Esophagus muscularis mucosa (tissue), 4 donors: ENCODE measurements at places on chromosomes 5 and 9. TPM values are rescaled to one million over a fixed set of nuclear protein-coding genes. Genes with fewer than 3 reads are reported as not detected.

The ENG gene
- 70.7 TPM for total RNA-seq

The TYRP1 gene
- 0.63 TPM for total RNA-seq

DNA sequence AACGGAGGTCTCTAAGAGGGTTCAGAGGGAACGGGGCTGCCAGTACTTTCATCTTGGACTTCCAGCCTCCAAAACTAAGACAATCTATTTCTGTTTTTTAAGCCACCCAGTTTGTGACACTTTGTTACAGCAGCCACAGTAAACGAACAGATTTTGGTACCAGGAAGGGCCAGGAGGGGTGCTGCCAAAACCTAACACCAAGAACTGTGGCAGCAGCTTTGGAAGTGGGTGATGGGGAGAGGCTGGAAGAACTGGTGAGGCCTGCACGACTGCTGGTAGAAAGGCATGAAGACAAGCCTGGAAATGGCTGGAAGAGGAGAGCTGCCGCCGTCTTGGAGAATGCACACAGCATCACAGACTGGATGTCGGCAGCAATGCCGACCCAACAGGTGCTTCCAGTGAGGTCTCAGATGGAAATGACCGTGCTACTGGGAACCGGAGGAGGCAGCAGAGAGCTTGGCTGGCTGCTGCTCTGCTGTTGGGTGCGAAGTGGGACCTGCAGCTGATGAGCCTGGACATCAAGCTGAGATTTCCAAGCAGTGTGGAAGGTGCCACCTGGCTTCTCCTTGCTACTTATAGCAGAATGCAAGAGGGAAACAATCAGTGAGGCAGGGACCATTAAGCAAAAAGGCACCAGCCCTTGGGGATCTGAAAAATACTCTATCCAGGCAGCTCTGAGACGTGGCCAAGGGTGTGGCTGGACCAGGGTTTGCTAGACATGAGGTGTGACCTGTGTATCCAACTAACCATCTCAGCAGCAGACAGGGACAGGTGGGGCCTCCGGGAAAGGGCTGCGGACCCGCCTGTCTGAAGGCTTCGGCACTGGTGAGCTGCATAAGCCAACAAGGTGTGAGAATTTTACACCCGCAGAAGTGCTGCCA lies 4.7 kb upstream of the TMEM210 start:
- H3K27ac ChIP-seq = no peak overlapping the region
- peaks cover 39% of the 10 kb centered on the region for H3K36me3 ChIP-seq
- peaks cover 27% of the 10 kb centered on the region for H3K27me3 ChIP-seq
- peaks cover 4% of the 10 kb centered on the region for H3K4me1 ChIP-seq

GRCh38 chr9:132020820-132021510 lies 58.7 kb downstream of the MED27 start:
- H3K27me3 ChIP-seq = no peaks in the 10 kb centered on the region
- DNase-seq = no peak
- no peak overlapping the region for H3K4me3 ChIP-seq
- no peak overlapping the region for H3K27ac ChIP-seq
- H3K4me1 ChIP-seq = no peaks in the 10 kb centered on the region

DNA sequence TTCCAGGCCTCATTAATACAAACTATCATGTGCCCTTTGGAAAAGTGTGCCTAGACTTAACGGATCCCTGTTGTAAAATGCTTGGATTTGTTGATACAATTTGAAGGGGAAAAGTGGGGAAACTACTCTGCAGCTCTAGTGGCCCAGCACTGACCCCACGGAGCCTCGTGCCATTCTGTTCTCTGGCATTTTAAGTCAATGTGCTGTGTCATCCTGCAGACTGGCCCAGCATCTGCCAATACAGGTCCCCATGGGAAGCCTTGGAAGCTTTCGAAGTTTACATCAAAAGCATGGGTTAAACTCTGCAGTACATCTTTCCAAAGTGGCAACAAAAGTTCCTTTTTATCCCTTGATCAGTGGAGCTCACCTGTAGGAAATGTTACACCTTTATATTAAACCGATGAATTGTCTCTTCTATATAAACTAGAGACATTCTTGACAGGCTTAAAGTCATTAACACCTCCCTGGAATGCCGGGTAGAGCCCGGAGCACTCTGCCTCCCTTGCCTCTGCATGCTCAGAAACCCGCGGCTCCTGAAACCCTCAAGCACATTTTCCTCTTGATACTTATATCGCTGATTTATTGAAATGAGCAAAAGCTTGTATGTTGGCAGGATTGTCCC lies 596.0 kb upstream of the ADAMTS16 start:
- DNase-seq = peak; percentile 83
- no peaks in the 10 kb centered on the region for H3K27me3 ChIP-seq
- no peaks in the 10 kb centered on the region for H3K36me3 ChIP-seq

- peaks cover 42% of the 10 kb centered on the region for H3K27me3 ChIP-seq
- no peaks in the 10 kb centered on the region for H3K4me1 ChIP-seq
- no peak overlapping the region for H3K27ac ChIP-seq
- no peak overlapping the region for H3K4me3 ChIP-seq
These were observed 76.0 kb upstream of the XPA start for GRCh38 chr9:97773091-97773490.

The FOXD1 gene
- 23.4 TPM for total RNA-seq

The IL9 gene
- not detected for total RNA-seq

The PLEKHG4B gene
- under 0.01 TPM for total RNA-seq

The GPRIN1 gene
- total RNA-seq = 0.42 TPM
